Stimulated activated CD4-positive, alpha-beta T cell treated with anti-CD3 and anti-CD28 coated beads, Interleukin-1b, Interleukin-23, amount 100 ng/mL, for 1 hour (primary cell): ENCODE measurements at places on chromosomes 5 and 9.

DNA sequence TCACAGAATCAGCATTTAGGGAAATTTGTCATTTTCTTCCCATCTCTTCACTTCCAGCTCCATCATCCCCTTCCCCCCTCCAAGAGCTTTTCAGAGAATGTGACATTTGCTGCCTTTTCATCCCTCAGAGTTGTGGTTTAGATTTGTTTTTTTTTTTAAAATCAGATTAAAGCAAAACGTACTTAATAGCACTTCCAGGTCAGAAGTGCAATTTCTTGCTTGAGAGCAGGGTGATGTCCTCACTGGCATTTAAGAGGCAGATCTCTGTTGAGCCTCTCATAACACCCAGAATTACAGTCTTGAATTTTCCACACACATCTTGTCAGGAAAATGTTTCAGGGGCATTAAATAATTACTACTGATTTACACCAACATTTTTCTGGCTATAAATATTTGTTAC lies 236.8 kb upstream of the VLDLR start:
- DNase-seq, result no peak

GRCh38 chr5:78811866-78812265 lies 163.3 kb upstream of the LHFPL2 start:
- DNase-seq, result no peak

DNA sequence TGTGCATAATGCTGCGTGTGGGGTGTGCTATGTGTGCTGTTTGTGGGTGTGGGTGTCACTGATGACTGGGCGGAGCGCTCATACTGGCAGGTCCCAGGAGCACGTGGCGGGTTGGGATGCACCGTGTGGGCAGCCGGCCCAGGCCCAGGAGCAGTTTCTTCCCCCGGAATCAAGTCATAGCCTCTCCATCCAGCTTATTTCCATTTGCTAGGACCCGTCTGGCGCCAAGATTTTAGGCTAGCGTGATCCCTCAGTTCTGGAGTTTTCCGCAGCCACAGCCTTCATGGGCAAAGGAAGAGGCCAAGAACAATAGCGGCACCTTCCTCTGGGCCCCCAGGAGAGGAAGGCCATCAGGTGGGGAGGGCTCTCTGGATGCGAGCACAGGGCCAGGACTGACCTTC lies 43.3 kb upstream of the NEURL1B start:
- DNase-seq, result no peak

GRCh38 chr5:135272311-135272805 lies 126.7 kb downstream of the MACROH2A1 start:
- no peak for DNase-seq

GRCh38 chr5:159951834-159952233 lies 35.6 kb downstream of the ADRA1B start:
- DNase-seq, result no peak

DNA sequence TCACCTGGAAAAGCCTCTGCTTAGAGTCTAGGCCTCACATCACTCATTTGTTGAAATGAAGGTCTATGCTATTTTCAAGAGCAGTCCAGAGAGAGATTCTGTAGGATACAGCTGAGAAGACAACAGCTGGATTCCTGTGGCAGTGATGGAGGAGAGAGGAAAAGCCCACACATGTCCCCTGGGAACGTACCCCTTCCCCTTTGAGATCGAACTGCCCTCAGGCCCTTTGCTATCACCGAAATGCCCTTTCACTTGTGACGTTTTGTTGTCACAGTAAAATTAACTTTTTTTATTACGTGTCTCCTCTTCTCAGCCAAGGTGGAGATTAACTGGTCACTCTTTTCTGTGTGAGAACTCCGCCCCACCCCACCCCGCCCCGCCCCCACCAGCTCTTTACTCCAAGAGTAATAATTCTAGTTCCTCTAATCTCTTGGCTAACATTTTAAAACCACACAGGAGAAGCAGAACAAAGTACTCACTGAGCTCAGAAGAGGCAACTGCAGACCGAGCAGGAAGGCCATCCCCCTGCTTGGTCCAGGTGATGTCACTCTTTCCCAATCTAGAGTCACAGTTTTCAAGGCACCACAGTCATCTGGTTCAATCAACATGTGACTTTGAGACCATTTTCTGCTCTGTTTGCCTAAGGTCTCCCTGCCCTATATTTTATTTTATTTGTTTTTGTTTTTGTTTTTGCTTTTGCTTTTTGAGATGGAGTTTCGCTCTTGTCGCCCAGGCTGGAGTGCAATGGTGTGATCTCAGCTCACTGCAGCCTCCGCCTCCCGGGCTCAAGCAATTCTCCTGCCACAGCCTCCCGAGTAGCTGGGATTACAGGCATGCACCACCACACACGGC lies 105.6 kb downstream of the SUSD1 start:
- no peak for DNase-seq

GRCh38 chr9:137269231-137269772 lies 8.2 kb upstream of the TOR4A start:
- no peak for DNase-seq

DNA sequence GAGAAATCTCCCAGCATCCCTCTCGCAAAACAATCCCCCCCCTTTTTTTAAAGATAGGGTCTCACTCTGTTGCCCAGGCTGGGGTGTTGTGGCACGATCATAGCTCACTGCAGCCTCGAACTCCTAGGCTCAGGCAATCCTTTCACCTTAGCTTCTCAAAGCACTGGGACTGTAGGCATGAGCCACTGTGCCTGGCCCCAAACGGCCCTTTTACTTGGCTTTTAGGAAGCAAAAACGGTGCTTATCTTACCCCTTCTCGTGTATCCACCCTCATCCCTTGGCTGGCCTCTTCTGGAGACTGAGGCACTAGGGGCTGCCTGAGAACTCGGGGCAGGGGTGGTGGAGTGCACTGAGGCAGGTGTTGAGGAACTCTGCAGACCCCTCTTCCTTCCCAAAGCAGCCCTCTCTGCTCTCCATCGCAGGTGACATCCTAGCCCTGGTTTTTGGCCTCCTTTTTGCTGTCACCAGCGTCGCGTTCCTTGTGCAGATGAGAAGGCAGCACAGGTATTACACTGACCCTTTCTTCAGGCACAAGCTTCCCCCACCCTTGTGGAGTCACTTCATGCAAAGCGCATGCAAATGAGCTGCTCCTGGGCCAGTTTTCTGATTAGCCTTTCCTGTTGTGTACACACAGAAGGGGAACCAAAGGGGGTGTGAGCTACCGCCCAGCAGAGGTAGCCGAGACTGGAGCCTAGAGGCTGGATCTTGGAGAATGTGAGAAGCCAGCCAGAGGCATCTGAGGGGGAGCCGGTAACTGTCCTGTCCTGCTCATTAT lies 6.8 kb downstream of the CA9 start:
- DNase-seq, result no peak

- DNase-seq, result no peak
Measured at GRCh38 chr5:113487781-113488644, at the start of gene MCC. MCC (minus strand) TSS chr5:113488453.

- peak; percentile 47 for DNase-seq
Measured at GRCh38 chr9:93064392-93065134, 6.1 kb downstream of the SUSD3 start.

DNA sequence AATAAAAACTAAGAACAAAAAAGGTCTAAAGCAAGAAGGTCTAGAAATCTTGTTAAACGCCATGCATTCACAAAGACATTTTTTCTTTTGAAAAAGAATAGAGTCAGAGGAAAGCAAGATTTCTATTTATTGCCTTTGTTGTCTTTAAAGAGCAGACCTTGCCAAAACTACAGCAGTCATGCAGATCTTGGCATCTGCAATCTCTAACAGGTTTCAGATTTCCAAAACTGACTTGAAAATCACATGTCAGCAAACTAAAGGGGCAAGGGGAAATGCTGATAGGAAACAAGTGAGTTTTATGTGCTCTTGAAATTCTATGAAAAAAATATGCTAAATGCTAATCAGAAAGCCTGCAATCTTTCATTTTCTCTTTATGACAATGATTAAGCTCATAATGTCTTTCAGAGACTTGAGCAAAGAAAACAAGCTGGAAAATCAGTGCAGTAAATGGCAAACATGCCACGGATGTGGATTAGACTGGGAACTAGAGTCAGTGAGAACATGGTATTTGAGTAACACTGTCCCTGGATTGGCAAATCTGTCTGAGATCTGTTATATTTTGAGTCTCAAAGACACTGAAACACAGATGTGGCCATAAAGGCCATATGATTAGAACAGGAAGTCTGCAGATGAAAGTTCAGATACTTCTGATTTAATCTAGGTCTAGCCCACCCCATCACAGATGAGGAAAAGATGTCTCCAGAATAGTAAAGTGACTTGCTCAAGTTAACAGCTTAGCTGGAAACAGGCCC lies 361.4 kb upstream of the RPS23 start:
- DNase-seq, result no peak

- no peak for DNase-seq
Measured at GRCh38 chr5:134517553-134517952, 7.9 kb upstream of the JADE2 start.

DNA sequence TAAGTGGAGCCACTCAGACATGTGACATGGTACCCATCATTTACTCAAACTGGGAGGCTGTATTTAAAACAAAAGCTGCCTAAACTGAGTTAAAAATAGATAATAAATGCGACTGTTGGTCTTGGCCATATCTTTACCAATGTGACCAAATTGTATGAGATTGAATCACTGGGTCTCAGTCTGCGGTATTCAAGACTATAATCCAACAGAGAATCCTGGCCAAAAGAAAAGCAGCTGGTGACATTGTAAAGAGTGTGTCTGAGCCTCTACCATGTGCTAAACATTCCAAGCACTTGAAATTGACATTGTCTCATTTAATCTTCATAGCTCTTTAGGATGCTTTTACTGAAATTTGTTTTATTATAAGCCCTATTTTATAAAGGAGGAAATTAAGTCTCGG lies 282.6 kb downstream of the ZNF608 start:
- no peak for DNase-seq

GRCh38 chr5:148177207-148177606 lies 8.9 kb downstream of the SPINK14 start:
- no peak for DNase-seq

GRCh38 chr9:127201071-127201541 lies 63.5 kb upstream of the GARNL3 start:
- no peak for DNase-seq

DNA sequence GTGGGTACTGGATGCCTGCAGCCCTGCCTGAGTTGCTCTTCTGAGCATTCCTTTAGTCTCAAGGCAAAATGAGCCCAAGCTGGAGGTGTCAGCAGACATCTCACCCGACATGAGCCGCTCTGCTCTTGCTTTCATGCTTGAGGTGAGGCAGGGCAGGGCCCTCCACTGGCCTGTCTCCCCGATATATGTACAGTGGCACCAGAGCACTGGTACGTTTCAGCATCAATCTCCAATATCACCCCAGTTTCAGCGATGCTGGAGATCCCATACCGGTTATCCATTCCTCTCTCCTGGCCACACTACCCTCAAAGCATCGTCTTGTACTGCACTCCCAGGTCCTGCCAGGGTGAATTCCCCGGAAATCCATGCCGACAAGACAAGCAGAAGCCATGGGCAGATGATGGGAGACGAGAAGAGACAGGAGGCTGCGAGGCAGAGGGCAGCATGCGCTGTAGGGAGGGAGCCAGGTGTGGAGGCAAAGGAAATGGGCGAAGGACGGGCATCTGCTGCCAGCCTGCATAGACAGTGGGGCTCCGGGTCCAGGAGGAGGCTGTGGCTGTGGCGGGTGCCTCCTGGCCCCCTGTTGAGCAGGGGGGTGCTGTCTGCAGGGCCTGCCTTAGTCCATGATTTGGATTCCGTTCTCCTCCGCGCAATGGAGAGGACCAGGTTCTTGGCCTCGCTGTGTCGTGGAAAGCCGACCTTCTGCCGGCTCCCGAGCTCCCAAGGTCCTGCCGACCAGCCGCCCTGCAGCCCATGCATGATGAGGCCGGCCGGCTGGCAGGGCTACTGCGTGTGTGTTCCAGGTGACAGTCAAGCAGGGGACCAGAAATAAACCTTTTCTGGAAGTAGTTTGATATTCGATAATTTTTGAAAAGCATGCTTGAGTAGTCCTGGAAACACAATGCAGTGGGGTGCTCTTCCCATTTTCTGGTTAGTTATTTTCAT lies 152.2 kb upstream of the IRX2 start:
- no peak for DNase-seq

DNA sequence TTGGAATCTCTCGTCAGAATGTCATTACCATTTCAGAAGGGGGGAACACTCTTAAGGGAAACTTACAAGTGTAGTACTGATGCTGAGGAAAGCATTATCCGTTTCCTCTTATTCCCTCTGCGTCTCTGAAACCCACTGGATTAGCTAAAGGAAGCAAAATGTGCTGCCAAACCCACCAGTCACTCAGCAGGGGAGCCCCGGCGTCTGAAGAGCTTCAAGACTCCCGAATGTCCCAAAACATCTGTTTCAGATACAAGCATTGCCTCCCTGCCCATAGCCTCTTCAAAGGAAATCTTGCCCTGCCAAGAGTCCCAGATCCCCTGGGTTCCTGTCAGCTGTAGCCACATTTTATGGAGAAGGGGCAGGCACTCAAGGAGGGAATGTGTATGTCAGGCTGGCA lies 1.0 kb upstream of the HCN1 start:
- no peak for DNase-seq

DNA sequence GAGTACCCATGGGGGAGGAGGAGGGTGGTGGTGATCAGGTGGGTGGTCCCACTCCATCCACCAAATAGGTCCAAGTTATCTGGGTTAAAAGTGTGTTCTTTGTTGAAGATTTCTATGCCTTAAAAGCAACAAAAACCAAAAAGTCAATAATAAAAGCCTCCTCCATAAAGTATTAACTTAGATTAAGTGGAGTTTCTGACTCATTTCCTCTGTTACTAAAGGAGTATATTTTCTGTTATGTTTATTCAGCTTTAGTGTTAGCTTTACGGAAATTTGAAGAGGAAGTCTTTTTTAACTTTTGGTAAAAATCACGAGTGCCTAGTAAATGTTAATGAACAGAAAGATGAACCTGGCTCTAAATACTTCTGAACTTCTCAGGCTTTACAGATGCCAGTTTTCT lies 17.8 kb downstream of the FBXO38 start:
- DNase-seq, result no peak

GRCh38 chr5:38650946-38651345 lies 94.5 kb upstream of the LIFR start:
- no peak for DNase-seq

GRCh38 chr5:54644226-54644625 lies 126.7 kb downstream of the SNX18 start:
- no peak for DNase-seq

- DNase-seq, result no peak
Measured at GRCh38 chr9:36126016-36126730, 10.4 kb upstream of the GLIPR2 start.

DNA sequence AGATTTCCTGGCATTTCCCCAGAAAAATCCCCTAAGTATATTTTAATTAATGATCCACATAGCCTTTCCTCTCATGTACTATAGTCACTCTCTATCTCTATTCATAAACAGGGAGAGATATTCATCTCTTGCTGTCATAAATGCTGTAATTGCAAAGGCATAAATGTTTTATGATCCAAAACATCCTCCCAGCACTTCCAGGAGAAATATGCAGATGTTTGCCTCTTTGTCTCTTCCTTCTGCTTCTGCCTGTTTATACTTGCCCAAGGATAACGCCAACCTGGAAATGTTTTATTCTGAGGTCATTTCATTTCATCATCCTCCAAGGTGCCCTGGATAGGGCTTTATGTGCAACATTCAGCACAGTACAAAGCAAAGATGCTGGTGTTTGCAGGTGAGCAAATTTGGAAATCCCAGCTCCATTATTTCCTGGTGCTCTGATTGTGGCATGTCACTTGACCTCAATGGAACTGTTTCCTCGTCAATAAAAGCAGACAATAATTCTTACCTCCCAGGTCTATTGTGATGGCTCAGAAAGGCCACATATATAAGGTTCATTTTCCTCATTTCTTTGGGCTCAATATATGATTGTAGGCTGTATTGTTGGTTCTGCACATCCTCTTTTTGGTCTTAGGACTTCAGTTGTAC lies 6.9 kb downstream of the TNFSF15 start:
- no peak for DNase-seq
